ENCODE measurements at places on chromosomes 13 and 19.

DNA sequence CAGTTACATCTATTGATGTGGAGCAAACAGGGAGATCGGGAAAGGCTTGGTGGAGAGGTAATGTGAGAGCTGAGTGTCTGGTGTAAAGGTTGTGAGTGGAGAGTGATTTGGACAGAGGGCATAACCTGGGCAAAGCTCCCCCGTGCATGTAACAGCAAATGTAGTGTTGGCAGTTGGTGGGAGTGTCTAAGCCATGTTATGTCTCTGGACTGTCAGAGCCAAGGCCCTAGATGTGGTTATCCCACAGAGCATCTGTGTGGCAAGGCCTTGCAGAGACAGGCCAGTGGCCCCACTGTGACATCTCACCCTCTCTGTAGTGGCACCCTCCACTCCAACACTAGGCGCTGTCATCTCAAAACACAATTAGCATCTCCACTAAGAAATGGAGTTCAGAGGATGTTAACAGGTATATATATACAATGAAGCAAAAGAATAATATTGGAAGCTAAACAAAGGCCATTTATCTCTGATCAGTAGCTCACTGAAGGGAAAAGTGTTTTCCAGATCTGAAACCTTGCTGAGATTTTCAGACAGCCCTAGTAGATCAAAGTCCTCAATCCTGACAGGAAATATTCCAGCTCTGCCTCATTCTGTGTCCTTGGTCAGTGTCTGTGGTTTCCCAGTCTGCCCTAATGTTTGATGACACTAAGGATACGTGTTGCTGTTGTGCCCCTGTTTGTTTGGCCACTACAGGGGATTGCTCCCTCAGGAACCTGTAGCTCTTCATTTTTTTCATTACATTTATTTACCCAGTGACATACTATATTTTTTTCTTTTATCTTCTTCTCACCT lies 20.2 kb downstream of the POLR1D start:
- DNase-seq: no peak

DNA sequence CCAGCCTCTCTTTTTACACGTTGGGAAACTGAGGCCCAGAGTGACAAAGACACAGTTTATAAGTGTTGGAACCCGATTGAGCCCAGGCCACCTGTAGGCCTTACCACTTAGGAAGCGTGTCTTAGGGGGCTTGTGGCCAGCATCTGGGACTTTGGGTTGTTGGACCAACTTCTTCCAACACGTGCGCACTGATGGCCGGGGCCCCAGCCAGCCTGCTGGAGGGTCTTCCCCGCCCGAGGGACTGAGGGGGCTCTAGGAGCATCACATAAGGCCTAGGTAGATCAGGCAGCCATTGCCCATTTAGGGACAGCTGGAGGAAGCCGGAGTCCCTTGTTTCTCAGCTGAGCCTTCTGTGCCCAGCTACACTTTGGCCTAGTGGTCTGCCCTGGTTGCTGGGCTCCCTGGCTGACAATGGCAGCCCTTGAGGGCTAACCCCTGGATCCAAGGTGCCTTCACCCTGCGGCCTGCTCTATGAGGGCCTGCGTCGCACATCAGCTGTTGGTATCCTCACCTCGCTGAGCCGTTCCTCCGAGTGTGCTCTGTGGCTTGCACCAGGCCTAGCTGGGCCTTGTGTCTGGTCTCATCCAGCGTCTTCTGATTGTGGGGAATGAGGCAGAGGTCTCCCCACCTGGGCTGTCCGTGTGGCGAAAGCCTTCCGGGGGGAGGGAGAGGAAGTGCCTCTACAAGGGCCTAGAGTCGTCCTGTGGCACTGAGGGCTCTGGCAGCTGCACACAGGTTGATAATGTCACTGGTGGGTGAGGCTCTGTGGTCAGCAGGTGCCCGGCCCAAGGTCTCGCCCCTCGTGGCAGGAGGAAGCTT lies 1.2 kb downstream of the RAB11B start:
- DNase-seq: no peak

GRCh38 chr19:18483119-18483890 lies 38.6 kb downstream of the ELL start:
- DNase-seq: no peak

- DNase-seq: no peak
These were observed 157.4 kb downstream of the MZT1 start for GRCh38 chr13:72570019-72570418.

GRCh38 chr19:33098055-33098534 lies 17.1 kb downstream of the GPATCH1 start:
- no peak for DNase-seq

DNA sequence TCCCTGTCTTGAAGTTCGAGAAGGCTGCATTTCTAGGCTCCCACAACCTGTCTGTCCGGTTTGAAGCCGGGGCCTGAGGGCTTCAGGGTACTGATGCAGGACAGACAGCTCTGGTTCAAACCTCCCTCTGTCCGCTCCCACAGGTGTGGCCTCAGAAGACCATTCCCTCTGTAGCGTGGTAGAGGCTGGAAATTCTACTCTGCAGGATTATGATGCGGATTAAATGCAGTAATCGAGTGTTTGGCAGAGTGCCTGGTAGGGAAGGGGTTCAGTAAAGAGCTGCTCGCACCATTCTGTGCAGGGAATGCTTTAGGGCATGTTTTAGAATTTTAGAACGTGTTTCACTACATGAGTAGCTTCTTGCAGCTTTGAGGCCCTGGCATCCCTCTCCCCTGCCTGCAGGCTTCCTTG lies 30.5 kb downstream of the PPP1R37 start:
- DNase-seq: peak; percentile 75

DNA sequence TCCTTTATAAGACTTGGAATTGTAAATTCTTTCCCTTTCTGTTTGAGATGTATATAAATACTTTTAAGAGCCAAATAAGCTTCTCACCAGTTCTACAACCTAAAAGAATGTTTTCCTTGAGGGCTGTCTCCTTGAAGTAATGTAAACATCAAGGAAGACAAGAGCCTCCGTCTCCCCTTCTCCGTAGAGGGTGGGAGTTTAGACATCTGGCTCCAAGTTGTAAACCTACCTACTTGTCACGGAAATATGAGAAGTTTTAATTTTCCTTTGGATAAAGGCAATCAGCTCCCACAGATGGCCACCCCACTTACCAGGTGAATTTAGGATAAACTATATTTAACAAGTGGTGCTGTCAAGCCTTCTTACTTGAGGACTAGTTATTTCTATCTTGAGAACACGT lies 237.9 kb downstream of the NALCN start:
- no peak for DNase-seq

DNA sequence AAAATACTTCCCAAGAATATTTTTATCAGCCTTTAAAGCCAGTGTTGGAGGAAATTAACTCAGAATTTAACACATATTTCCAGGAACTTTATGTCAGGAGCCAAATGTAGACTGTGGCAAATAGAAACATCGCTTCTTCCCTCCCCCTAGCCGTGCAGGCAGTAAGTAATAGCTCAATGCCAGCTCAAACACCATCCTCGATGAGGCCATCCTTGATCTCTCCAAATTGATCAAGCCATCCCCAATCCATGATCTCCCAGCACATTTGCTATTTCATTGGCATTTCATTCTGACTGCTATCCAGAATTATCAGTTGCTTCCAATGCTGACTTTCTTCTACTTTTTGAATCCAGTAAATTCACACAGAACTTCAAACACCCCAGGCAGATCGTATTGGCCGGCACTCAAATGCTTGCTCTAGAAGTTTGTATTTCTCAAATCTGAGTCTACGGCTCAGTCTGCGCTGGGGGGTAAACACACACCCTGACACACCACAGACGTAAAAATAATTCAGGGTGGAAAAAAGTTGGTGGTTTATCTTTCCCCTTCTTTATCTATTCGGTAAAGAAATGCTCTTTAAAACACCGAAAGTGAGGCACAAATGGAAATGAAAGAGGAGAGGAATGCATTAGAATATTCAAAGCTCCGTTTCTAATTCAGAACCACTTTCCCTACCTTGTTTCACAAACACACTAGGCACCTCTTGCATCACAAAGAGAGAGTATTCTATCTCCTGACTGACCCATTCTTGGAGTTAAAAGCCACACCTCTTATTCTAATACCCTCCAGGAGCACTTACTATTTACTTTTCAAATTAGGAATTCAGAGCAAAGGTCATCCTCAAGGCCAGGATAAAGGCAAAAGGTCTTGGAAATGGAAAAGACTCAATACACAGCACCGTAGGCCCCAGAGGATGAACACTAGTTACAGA lies 991 bp downstream of the OBI1 start:
- no peak for DNase-seq

GRCh38 chr19:7894612-7895309 lies 6.5 kb downstream of the LRRC8E start:
- DNase-seq: peak; percentile 78

GRCh38 chr13:40706439-40706838 lies 40.0 kb upstream of the FOXO1 start:
- DNase-seq: no peak

DNA sequence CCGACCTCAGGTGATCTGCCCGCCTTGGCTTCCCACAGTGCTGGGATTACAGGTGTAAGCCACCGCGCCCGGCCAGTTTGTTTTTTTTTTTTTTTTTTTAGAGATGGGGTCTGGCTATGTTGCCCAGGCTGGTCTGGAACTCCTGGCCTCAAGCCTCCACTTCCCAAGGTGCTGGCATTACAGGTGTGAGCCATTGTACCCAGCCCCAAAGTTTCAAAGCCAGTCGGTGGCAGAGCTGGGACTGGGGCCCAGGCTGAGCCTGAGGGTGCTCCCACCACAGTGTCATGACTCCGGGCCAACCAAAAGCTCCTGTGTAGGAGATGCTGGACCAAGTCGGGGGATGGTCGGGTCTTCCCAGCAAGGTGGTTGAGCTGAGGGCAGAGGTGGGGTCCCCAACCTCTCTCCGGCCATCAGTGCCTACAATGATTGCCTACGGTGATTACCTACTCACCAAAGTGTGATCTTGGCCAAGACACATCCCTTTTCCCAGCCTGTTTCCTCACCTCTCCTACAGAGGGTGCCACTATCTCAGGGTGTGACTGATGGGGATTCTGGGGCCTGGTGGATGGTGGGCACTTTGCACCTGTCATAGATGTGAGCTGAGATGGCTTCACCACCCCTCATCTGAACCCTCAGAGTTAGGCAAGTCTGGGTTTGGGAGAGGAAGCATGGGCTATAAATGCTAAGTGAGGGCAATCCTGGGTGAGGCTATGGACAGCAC lies 5.9 kb upstream of the SAMD1 start:
- no peak for DNase-seq

DNA sequence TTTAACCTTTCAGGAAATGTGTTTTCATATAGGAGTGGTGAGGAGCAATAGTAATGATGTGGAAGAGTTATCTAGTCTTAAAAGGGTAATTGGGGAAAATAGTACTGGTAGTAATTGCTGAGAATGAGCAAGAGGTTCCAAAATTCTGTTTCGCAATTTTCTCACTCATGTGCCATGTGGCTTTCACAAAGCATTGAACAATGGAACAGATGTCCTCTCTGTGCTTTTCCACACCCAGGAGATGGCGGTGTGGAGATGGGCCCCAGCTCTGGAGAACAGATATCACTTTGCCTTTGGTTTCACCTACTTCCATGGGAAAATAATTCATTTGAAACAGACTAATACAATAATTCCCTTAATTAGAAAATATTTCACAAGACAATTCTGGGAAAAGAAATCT lies 170.0 kb upstream of the SLC10A2 start:
- no peak for DNase-seq

- no peak for DNase-seq
These were observed 341.4 kb downstream of the LIG4 start for GRCh38 chr13:107873926-107874325.

GRCh38 chr13:49954674-49955455 lies 18.7 kb upstream of the SPRYD7 start:
- no peak for DNase-seq

- no peak for DNase-seq
These were observed 190.2 kb downstream of the GPC6 start for GRCh38 chr13:93416736-93417355.

GRCh38 chr13:90253806-90254205 lies 1093.7 kb upstream of the MIR17HG start:
- DNase-seq: no peak

DNA sequence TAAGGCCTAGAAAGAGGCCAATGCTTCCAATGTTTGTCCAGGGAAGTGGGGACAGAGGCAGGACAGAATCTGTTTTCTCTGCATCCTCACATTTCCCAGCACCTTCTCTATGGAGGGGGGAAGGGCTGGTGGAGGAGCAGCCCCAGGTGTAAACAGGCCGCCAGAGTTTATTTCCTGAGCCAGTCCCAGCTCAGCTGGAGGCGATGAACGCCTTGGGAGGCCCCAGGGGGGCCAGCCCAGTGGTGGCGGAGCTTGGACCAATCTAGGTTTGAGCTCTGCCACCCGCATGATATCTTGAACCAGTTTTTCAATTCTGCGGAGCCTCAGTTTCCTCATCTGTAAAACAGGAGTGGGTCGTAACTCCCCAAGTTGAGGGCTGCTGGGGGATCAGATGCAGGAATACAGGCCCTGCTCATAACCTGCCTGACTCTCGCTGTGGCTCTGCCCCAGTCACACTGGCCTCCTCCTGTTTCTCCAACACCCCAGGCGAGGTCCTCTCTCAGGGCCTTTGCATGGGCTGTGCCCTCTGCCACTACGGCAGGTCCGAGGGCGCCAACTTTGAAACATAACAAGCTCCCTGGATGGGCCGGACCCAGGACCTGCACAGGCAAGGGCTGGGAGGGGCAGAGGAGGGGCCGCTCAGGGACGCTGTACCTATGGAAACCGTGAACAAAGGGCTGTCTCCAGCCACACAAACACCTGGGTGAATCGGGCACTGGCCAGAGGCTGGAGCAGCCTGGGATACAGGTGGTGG lies 1.1 kb downstream of the TNFAIP8L1 start:
- DNase-seq: no peak

GRCh38 chr19:40465025-40465556 lies 454 bp downstream of the BLVRB start:
- no peak for DNase-seq

DNA sequence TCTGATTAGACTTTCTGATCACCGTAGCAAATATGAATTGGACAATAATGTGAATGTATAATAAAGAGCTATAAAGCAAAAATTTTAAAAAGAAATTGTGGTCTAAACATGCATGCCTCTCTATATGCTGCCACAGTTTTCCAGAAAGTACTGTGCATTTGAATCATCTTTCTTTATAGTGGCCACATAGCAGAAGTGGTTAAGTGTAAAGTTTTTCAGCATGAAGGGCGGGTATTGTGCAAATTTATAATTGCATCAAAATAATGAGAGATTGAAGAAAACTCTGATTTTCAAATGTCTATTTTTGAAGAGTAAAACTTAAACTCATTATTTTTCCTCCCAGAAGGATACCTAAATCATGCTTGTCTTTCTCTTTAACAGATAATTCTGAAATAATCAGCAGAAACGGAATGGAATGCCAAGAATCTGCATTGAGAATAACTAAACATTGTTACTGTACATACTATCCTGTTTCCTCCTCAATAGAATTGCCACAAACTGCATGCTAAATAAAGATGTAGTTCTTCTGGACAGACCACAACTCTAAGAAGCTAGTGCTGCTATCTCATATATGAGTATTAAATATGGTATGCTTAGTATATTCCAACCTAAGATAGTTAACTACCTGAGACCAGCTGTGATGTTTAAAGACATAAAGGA lies 42.9 kb upstream of the RAP2A start:
- DNase-seq: no peak

GRCh38 chr19:12784871-12785430 lies 6.3 kb upstream of the JUNB start:
- DNase-seq: no peak

DNA sequence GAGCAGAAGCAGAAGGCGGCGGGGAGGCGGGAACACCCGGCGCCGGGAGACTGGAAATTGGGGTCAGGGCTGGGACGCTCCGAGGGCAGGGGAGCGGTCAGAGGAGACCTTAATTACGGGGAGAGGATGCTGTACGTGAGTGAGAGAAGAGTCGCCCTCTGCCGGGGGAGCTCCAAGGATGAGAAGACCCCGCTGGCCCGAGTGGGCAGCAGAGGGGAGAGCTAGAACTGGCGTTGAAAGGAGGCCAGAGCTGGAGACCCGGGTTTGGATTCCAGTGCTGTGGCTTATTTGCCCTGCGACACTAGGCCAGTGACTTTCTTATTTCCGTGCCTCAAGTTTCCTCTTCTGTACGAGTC lies 536 bp downstream of the FAM32A start:
- no peak for DNase-seq
